Activated T-cell treated with anti-CD3 and anti-CD28 coated beads, Interleukin-2, amount 50 U/mL, for 1 hour (primary cell): ENCODE measurements at places on chromosomes 7 and 10.

DNA sequence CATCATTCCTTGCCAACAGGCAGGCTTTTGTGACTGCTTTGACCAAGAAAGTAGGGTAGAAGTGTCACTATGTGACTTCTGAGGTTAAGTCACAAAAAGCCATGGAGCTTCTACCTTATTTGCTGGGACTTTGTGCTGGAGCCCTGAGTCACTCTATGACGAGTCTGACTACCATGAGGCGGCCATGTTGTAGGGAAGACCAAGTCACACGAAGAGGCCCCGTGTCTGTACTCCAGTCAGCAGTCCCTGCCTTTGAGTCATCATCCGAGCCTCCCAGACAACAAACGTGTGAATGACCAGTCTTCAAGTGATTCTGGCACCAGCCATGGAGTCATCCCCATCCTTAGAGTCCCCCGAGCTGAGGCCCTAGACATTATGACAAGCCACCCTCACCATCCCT lies 3.5 kb upstream of the MYL10 start:
- DNase-seq, result no peak

DNA sequence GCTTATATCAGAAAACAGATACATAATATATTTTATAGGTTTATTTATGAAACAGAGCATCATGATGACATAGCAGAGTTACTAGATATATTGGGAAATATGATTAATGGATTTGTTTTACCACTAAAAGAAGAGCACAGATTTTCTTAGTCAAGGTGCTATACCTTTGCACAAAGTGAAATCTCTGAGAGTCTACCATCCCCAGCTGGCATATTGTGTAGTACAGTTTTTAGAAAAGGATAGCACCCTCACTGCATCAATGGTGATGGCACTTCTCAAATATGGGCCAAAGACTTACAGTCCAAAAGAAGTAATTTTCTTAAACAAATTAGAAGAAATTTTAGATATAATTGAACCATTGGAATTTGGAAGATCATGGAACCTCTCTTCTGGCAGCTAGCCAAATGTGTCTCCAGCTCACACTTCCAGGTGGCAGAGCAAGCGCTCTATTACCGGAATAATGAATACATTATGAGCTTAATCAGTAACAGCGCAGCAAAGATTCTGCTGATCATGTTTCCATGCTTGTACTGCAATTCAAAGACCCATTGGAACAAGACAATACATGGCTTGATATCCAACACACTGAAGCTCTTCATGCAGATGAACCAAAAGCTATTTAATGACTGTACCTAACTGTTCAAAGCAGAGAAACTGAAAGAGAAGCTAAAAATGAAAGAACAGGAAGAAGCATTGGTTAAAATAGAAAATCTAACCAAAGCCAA lies 21.9 kb upstream of the CREB3L2 start:
- no peak for DNase-seq

GRCh38 chr10:73576178-73576889 lies 14.8 kb downstream of the USP54 start:
- DNase-seq, result no peak

- no peak for DNase-seq
Measured at GRCh38 chr10:19333631-19334030, 285.0 kb downstream of the MALRD1 start.

DNA sequence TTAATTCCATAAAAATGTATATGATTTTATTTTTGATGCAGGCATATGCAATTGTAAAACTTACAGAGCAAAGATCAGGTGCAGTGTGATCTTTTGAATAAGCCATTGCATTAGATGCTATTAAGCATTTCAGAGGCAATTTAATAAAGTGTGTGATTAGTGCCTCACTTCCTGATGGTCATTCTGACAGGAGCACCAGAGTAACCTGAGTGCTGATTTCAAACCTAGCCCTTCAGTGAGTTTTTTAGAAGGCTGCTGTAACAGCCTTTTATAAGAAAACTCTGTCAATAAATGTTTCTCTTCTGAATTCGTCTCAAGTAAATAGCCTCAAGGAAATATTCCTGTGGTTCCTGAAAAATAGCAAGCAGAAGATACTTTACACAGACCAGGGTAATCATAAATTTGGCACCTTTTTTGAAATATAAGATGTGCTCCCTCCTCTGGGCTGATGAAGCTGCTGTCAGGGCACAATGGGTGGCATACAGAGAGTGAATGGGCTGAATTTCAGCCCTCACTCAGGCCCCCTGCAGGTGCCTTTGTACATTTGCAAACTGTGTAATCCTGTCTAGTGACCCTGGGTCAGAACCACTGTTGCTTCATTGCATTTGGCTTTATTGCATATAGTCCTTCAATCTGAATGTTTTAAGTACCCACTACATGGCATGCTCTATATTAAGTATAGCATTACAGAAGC lies 193.7 kb upstream of the CSTF2T start:
- no peak for DNase-seq

DNA sequence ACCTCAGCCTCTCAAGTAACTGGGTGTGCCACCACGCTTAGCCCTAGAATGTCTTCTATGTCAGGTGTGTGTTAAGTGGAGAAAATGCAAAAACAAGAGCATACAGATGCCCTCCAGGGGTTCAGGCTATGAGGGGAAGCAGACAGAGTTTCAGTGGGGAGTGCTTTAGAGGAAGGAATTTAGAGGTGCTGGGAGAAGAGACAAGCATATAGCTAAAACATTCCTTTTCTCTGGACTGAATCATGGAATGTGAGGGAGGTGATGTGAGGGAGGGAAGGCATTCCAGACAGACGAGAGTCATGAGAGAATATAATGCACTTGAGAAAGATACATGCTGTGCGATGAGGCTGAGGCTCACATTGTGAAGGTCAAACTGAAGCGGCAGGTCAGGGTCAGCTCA lies 6.6 kb upstream of the ZNF786 start:
- no peak for DNase-seq

DNA sequence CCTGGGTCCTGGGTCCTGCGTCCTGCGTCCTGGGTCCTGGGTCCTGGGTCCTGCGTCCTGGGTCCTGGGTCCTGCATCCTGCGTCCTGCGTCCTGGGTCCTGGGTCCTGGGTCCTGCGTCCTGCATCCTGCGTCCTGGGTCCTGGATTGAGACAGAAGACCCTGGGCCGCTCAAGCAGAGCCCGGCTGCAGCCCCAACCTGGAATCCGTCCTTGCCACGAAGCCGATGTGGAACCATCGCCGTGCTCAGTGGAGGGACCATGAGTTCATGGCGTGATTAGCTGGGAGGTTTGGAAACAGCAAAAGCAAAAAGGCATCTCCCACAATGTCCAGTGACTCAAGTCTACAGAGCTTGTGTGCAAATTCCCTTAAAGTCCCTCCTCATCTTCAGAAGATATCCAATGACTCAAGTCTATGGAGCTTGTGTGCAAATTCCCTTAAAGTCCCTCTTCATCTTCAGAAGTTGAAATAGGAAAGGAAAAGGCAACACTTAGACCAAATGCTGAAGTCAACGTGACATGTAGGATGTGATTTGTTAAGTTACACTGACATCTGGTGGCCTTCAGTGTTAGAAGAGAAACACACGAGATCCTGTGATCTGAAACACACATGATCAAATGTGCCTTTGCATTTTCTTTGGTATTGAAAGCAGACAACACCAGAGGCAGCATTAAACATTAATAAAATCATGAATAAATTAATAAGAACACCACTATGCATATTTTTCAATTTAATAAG lies 179.9 kb downstream of the PTPRN2 start:
- no peak for DNase-seq

DNA sequence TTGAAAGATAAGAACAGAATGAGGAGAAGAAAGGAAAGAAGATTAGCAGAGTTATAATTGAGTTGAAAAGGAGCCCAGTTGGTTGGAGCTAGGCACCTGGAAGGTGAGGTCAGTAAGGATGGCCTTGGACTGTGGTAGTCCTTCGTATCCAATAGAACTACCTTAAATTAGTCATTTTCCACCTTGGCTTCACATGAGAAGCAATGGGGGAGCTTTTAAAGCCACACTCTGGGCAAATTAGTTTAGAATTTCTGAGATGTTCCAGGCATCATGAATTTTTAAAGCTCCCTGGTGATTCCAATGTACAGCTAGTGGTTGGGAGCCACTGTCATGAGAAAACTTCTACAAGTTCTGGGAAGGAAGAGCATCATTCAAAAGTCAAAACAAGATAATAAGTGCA lies 27.3 kb upstream of the CYP3A5 start:
- DNase-seq, result no peak

DNA sequence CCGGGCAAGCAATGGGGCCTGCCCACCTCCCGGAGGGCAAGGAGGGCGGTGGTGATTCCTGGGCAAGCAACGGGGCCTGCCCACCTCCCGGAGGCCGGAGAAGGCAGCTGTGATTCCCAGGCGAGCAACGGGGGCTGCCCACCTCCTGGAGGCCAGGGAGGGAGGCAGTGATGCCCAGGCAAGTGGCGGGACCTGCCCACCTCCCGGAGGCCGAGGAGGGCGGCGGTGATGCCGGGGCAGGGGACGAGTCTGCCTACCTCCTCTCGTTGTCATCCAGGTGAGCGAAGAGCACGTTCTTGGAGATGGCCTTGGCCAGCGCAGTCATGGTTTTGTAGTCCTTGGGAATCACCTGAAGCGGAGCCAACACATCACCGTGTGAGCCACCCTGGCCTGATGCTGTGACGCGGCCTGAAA lies 49.5 kb upstream of the DNAAF5 start:
- no peak for DNase-seq

- DNase-seq, result no peak
Measured at GRCh38 chr10:48740988-48741387, 56.3 kb downstream of the WDFY4 start.

DNA sequence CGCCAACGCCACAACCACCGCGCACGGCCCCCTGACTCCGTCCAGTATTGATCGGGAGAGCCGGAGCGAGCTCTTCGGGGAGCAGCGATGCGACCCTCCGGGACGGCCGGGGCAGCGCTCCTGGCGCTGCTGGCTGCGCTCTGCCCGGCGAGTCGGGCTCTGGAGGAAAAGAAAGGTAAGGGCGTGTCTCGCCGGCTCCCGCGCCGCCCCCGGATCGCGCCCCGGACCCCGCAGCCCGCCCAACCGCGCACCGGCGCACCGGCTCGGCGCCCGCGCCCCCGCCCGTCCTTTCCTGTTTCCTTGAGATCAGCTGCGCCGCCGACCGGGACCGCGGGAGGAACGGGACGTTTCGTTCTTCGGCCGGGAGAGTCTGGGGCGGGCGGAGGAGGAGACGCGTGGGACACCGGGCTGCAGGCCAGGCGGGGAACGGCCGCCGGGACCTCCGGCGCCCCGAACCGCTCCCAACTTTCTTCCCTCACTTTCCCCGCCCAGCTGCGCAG lies 424 bp downstream of the EGFR start:
- no peak for DNase-seq

GRCh38 chr10:5633166-5633749 lies 33.1 kb downstream of the ASB13 start:
- no peak for DNase-seq

GRCh38 chr7:151150388-151150787 lies 17.1 kb downstream of the GBX1 start:
- DNase-seq, result no peak

- no peak for DNase-seq
Measured at GRCh38 chr10:94361171-94361794, 1.5 kb downstream of the NOC3L start.

GRCh38 chr10:132681858-132682755 lies 103.8 kb downstream of the NKX6-2 start:
- DNase-seq, result no peak

DNA sequence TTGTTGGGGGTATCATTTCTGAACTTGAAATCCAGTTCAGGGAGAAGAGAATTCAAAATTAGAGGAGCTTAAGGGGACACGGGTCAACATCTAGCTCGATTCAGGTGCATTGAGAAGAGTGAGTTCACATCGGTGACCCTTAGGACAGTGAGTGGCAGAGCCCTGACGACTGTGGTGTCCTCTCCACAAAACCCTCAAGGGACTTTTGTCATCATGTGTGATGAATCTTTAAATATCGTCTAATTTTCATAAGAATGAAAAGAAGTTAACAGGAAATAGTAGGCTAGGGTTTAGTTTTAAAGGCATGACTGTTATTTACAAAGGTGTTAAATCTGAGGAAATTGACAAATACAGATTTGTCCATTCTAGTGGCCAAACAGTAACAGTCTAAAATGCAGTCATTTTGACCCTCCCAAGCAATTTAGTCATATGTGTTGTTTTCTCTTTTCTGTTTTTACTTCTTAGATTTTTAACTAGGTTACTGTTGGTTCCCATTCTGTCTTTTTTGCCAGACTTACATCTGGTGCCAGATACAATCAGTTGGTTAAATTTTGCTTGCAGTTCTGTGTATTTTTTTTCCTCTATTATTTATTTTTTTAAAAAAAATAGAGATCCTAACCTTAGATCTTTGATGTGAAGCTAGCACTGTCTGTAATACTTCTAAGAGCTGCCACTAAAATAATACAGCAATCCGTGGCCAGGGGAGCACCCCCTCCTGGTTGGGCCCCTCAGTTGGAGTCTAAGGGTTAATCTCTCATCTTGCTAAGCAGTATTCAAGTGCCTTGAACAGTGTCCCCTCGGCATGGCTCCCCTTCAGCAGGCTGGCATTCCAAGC lies 34.9 kb upstream of the SH2B2 start:
- no peak for DNase-seq

DNA sequence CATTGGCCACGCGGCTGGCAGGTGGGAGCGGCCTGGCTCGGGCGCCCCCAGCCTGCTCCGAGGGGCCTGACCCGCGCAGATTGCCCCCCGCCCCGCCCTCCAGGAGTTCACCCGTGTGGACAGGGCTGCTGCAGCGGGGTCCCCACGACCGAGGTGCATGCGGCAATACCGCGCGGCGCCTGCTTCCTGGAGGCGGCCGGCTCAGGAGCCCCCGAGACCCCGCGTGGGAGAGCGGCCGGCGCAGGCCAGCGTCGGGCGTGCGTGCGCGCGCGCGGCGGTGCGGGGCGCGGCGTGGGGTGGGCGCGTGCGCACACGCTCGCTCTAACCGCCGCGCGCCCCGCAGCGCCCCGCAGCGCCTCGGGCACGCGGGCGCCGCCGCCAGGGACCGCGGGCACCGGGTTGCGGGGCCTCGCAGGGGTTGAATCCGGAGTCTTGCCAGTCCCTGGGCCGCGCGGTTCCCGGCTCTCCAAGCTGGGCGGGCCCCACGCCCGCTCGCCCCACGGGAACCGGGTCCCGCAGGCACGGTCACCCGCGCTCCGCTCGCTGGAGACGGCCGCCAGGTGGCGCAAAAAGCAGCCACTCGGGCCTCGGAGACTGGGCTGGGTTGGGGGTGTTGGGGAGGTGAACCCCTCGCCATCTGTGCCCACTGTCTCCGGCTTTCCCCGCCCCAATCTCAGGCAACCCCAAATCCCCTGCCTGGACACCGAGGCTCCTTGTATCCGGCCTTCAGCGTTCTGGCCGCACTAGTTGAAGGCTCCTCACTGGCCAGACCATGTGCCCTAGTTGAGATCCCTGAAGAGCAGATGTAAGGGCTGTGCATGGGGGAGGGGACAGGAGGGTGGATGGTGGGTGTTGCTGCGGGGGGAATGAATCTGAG lies 1.3 kb upstream of the ACHE start:
- peak; percentile 60 for DNase-seq

DNA sequence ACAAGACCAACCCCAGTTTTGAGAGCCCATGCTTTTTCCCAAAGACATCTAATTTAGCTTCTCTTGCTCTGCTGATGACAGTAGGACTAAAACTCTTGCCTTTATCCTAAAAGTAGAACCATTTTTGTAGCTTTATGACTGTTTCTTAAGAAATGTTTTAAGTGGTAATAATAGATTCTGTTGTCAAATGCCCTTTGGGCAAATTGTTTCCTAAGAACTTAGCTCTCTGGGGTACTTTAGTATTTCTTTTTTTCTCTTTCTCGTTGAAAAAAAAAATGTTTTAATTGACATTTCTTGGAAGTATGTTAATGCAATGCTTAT lies 157.4 kb downstream of the ARID5B start:
- DNase-seq, result no peak
